ENCODE measurements at places on chromosomes 6 and 20. TPM values are rescaled to one million over a fixed set of nuclear protein-coding genes. Genes with fewer than 3 reads are reported as not detected.

The UBE3D gene
- 8.4 TPM for polyA plus RNA-seq

The BFSP1 gene
- 3.5 TPM for polyA plus RNA-seq

The EYA4 gene
- 10.1 TPM for polyA plus RNA-seq

The PDSS2 gene
- 18.2 TPM for polyA plus RNA-seq

The NOTCH4 gene
- polyA plus RNA-seq: 20.9 TPM

The TFAP2D gene
- polyA plus RNA-seq: not detected

DNA sequence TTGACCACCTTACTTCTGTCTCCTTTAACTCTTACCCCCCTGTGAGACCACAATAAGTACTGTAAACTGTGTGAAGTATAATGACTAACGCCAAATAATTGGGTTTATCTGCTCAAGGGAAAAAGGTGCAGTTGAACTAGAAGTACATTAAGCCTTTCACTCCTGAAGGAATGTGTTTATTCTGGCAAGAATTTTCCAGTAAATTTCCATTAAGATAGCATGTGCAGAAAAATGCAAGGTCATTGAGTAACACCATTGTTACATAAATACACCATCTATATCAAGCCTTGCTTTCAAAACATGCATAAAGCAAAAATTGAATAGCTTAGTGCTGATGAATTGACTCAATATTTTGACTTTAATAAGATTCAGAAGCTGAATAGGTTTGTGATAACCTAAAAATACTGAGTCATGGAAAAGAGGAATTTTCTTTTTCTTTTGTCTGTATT, 65.4 kb downstream of the ARHGAP18 start:
- DNase-seq: no peak

GRCh38 chr6:25489399-25489798, 162.6 kb upstream of the SCGN start:
- no peak for DNase-seq

GRCh38 chr6:48563433-48563832, 452.4 kb upstream of the PTCHD4 start:
- DNase-seq: no peak

- peak; percentile 60 for DNase-seq
These were observed 48.9 kb downstream of the CNBD2 start for GRCh38 chr20:36017048-36017951.

- DNase-seq: no peak
These were observed 100.7 kb downstream of the VEGFA start for GRCh38 chr6:43870660-43871061.

GRCh38 chr20:46129955-46130481, 11.9 kb downstream of the CD40 start:
- no peak for DNase-seq

DNA sequence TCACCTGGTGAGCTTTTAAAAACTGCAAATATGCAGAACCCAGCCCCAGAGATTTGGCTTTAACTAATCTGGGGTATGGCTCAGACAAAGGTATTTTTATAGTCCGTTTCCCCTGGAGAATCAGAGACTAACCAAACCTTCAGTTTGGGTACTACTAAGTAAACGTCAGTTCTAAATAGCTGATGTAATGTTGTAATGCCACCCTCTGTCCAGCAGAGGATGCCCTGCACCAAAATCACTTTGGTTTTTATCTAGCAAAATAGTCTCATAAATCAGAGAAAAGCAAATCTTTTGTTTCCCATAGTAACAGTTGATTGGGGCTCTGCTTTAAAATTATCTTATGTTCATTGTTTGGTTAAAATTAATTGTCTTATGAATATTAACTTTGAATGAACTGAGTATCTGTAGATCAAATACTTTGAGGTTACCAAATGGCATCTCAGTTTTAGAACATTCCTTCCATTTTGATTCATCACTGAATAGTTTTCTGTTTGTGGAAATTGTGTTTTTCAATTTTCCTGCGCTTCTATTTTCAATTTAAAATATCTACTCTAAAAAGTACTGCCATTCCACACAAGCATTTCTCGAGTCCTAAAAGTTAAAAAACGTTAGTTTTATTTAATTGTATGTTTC, 278.3 kb upstream of the PLCB4 start:
- peak; percentile 28 for DNase-seq
